ENCODE measurements at places on chromosomes 3 and 15.

DNA sequence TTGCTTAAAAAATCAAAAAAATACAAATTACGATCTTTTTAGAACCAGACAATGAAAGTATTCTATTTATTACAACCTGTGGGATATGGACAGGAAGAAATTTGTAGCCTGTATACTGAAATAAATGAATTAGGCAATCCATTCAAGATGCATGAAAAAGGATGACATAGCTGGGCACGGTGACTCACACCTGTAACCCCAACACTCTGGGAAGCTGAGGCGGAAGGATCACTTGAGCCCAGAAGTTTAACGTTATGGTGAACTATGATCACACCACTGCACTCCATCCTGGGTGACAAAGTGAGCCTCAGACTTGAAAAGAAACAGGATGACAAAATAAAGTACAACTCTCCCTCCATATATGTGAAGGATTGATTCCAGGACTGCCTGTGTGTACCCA is 74.1 kb downstream of the MSL2 start:
- DNase-seq, result no peak

DNA sequence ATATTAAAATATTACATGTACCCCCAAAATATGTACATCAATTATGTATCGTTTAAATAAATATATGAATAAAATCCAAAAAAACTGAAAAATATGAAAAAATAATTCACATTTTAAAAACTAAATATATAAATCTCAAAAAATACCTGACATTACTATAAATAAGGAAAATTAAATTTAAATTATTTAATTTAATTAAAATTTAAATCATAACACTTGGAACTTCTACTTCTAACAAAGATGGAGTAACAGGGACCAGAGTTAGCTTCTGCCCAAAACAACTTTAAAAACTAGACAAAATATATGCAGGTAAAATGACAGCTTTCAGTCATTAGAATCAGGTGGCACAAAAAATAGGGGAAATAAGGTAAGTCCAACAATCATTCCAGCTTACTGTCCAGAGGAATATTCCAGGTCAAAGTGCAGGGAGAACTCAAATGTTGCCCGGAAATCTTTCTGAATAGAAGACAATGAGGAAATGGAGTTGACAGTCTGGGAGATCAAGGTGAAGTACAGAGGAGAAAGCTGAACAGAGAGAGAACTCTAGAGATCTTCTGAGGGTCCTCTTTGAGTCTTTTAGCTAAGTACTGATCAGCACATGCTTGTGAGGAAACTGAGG is 207.7 kb upstream of the ATP11B start:
- DNase-seq, result no peak

DNA sequence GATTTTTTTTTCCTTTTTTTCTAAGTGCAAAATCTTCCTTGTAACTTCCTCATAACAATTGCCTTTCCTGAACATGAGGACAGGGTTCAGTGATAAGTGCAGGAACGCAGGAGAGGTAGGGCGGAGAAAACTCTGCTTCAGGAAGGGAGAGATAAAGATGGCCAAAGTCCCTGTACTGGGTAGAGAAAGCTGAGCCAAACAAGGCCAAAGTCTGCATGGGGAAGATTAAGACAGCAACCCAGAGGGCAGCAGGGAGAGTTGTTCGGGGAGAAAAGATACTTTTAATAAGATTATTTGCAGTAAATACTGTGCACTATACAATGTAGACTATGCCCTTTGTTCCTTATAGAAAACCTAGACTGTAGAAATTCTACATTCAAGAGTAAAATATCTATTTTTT is 55.4 kb upstream of the LRRFIP2 start:
- DNase-seq, result no peak

GRCh38 chr15:38886315-38887163 is 321.9 kb upstream of the RASGRP1 start:
- no peak for DNase-seq

DNA sequence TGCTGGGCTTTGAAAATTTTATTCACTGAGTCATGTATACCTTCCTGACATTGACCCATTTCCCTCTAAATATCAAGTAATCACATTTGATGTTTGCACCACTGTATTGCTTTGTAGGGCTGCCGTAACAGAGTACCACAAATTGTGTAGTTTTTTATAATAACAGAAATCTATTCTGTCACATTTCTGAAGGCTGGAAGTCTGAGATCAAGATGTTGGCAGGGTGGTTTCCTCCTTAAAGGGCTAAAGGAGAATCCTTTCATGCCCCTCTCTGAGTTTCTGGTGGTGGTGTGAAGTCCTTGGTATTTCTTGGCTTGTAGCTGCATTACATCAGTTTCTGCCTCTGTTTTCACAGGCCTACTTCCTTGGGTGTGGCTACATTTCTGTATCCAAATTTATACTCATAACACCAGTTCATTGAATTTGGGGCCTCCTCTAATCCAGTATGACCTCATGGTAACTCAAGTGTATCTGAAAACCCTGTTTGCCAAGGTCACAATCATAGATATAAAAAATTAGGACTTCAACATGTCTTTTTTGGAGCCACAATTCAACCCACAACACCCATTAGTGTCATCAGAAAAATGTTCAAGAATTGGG is 29.1 kb upstream of the ST6GAL1 start:
- DNase-seq, result peak; percentile 8

DNA sequence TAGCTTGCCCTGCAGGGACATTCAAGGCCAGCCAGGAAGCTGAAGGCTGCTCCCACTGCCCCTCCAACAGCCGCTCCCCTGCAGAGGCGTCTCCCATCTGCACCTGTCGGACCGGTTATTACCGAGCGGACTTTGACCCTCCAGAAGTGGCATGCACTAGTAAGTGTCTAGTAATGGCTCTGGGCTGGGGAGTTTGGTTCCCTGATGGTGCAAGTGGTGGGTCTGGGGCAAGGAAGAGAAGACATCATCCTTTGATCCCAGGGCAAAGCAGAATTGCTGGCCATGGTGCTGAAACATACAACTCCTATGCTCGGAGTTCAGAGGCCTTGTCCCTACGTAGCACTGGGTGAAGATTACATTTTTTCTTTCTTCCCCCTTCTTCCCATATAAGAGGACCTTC is 311.4 kb downstream of the EPHB1 start:
- DNase-seq, result no peak

GRCh38 chr3:184556582-184557347 is 4.8 kb upstream of the EPHB3 start:
- no peak for DNase-seq

DNA sequence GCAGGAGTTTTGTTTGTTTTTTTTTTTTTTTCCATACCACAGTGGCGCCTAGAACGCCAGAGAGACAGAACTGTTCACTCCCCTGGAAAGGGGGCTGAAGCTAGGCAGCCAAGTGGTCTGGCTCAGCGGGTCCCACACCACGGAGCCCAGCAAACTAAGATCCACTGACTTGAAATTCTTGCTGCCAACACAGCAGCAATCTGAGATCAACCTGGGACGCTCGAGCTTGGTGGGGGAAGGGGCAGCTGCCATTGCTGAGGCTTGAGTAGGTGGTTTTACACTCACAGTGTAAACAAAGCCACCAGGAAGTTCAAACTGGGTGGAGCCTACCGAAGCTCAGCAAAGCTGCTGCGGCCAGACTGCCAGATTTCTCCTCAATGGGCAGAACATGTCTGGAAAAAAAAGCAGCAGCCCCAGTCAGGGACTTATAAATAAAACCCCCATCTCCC is 29.8 kb downstream of the SPICE1 start:
- no peak for DNase-seq

GRCh38 chr3:54243960-54244682 is 121.8 kb downstream of the CACNA2D3 start:
- no peak for DNase-seq

GRCh38 chr3:153026026-153026425 is 136.0 kb upstream of the RAP2B start:
- peak; percentile 29 for DNase-seq

GRCh38 chr3:64220161-64220914 is 4.9 kb downstream of the PRICKLE2 start:
- DNase-seq, result no peak

DNA sequence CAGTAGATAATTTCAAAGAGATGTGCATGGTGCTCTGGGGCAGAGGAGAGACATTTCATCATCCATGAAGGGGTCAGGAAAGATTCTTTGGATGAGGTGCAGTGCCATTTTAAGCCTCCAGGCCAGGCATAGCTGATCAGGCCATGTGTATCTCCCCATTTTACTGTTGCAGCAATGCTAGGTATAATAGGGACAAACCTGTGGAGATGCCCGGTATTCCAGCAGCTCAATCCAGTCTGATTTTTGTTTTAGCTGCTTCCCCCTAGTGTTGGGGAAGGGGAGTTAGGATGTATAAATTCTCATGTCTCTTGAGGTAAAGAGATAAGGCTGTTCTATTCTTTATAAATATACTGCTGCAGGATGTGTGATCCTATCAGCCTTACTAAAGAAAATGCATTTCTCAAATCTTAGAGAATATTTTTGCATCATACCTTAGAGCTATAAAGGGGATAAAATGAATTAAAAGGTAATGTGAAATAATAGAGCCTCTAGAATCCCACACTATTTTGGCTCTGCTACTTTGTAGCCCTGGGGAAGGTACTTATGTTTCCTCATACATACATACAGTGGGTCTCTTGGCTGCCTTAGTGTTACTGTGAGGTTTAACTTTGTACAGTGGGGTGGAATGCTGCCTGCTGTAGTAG is 5.2 kb downstream of the CDV3 start:
- no peak for DNase-seq

GRCh38 chr15:68191555-68191954 is 13.6 kb downstream of the CALML4 start:
- DNase-seq, result no peak

- no peak for DNase-seq
Measured at GRCh38 chr15:89227425-89227824, 6.0 kb upstream of the RLBP1 start.

- DNase-seq, result peak; percentile 87
Measured at GRCh38 chr15:43370975-43371974, at the start of the genes TUBGCP4 and ZSCAN29. TUBGCP4 (plus strand) TSS chr15:43371101; CDS start chr15:43371355, 254 bp downstream. ZSCAN29 (minus strand) TSS chr15:43371043; CDS start chr15:43369913, 1,130 bp downstream.

DNA sequence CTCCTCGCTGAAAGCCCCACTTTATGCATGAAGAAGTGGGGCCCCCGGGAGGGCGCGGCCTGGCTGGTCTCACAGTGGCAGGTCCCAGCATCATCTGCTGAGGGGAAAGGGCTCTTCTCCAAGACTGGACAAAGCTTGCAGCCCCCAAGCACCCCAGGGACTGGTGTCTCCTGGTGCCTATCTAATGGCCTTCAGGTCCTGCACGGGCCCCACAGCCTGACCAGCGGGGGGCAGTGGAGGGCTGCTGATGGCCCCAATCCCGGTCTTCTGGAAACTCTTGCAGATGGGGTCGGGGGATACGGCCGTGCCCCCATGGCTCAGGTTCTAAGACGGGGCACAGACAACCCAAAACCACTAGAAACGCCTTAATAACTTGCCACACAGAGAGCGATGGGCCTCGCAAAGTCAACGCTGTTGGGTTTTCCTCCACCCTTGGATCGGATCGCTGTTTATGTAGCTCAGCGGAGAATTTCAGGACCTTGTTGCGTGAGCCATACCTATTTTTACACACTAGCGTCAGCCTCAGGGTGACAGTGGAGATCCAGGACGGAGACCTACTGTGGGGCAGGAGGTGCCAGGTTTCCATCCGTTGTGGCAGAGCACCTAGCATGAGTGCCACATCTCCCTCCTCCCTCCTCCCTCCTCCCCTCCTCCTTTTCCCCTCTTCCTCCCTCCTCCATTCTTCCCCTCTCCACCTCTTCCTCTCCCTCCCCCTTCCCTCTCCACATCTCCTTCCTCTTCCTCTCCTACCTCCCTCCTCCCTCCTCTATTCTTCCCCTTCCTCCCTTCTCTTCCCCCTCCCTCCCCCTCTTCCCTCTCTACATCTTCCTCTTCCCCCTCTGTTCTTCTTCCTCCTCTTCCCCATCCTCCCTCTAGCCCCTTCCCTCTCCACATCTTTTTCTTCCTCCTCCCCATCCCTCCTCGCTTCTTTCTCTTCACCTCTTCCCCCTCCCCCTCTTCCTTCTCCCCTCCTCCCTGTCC is 79.3 kb upstream of the ALDH1L1 start:
- no peak for DNase-seq

GRCh38 chr15:100114100-100114499 is 227.7 kb downstream of the ADAMTS17 start:
- DNase-seq, result no peak

DNA sequence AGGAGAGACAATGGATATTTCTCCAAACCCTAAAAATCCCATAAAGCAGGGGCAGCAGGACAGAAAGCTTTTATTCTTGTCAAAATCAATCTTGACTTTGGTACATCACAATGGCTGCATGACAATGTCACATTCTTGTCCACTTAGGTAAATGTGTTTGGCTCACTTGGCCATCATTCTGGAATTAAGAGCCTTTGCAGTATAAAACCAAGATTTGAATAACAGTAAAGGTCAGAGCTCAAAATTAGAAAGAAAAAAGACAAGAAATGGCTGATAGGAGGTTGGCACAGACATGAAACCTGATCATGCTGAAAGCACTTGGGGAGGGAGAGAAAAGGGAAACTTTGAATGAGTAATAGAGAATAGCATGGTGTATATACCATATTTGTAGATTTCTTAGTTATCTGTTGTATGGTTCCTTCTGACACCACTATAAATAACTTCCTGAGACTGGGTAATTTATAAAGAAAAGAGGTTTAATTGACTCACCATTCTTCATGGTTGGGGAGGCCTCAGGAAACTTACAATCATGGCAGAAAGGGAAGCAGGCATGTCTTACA is 158.5 kb upstream of the SGO1 start:
- no peak for DNase-seq

DNA sequence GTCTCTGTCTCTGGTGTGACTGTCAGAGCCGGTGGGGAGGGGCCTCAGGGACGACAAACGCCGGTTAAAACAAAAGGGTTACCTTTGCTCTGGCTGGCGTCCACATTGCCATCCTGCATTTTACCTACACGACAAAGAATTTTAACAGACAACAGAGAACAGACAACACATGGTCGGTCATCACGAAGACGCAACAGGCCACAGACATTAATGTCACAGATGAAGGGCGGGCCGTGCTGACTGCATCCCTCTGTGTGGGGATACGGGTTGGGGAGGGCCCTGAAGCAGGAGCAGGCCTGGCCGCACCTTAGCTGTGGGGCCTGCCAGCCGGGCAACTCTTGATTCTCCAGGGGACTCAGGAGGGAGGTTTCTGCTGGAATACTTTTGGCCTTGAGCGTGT is 58.2 kb upstream of the SEC13 start:
- DNase-seq, result no peak

DNA sequence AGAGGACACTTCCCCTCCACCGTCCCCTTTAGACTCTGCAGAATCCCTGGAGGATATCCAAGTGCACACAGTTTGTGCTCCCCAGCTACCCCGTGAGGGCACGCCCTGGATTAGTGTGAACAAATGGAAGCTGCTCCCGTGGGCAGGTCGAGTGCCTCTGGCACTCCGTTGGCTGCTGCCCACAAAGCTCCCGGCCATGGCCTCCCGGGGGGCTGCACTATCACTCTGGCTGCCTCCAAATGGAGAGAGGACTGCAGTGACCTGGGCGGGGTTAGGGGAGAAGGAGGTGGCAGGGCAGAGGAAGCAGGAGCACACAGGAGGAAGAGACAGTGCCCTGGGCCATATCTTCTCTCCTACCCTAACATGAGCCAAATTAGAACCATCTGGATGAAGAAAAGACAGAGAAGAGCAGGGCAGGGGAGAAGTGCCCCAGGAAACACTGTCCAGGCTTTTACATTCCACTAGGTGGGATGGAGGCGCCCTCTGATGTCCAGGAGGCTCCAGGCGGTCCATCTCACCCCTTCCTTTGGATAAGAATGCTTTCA is 29.4 kb upstream of the ACAD9 start:
- no peak for DNase-seq

Measured in activated CD4-positive, alpha-beta T cell treated with anti-CD3 and anti-CD28 coated beads, Interleukin-2, amount 50 U/mL, for 16 hours (primary cell).